ENCODE measurements at places on chromosomes 16 and 17.

DNA sequence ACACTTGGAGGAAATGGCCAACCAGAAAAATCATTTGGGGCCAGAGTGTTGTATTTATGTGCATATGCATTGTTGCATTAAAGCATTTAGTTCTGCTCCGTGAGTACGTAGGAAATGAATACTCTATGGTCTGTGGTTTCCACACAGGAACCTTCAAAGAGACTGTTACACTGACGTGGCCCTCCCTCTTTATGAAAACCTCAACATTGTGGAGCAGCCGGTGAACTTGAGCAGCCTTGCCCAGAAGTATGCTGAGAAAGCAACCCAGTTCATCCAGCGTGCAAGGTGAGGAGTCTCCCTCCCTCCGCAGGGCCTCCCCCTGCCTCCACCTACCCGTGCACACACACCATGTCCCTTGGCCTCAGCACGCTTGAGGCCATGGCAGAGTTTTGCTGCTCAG lies 65.2 kb downstream of the ARSG start:
- DNase-seq: no peak

DNA sequence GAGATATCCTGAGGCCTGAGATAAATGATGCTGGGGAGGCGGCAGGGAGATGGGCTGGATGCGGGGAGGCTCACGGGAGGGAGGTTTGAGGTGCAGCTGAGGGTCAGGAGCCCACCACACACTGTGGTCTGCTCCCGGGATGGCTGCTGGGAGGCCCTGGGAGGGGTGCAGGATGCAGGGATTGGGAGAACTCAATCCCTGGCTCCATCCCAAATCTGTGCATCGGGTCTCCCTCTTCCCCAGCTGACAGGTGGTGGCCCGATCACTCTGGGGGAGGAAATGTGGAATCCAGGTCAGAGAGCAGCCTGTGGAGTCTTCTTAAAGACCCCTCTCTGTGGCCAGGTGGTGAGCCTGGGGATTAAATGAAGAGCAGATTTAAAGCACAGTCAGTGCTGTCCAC lies 12.0 kb downstream of the PHB1 start:
- no peak for DNase-seq

DNA sequence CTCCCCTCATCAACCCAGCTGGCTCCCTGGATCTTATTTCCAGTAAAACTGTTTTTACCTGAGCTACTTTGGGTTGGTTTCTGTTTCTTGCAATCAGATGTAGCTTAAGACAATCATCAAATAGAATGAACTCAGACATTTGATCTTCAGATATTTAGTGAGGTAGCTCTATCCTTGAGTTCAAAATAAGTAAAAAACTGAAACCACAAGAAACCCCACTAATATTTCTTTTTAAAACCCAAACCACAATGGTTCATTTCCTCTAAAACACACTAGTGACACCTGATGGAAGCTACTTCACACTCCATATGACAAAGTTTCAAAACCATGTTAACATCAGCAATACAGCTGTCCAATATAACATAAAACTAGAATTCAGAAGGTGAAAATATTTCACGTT lies 37.8 kb downstream of the CACNG1 start:
- no peak for DNase-seq

- DNase-seq: no peak
Observed at GRCh38 chr17:8719291-8720246, 25.1 kb downstream of the CCDC42 start.

GRCh38 chr17:71440513-71440912 lies 680.3 kb upstream of the SOX9 start:
- no peak for DNase-seq

- no peak for DNase-seq
Observed at GRCh38 chr16:75483222-75483621, 12.0 kb downstream of the CHST6 start.

GRCh38 chr17:574061-574460 lies 140.6 kb downstream of the VPS53 start:
- DNase-seq: no peak

GRCh38 chr16:58515871-58516767 lies 802 bp downstream of the SETD6 start:
- no peak for DNase-seq

DNA sequence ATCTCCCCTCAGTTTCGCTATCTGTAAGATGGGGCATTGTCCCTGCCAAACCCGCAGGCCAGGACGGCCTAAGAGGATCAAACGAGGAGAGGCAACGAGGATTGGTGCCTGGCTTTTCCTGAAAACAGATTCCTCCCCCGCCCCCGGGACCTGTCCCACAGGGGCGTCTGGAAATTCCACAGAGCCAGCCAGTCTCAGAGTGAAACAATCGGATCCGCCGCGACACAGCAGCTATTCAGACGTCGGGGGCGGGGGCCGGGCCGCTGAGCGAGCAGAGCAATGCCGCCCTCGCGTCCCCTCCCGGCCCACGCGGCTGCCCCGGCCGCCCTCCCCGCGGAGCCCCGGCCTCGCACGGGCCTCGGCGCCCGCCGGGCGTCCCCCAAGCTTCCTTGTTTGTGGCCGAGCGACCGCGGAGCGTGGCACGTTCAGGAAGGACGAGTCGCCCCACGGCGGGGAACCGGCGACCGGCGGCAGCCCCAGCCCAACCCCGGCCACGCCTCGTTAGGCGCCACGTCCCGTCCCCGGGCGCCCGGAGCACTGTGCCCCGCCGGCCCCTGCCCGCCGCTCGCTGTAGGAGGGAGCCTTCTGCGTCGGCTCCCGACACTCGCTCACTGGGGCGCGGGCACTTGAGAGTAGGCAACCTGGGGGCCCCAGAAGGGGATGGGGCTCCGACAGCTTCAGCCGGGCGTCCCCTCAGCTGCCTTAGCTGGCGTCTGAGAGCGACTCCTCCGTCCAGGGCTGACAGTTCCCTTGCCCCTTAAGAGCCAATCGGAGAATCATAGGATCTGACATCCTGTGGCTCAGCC lies 29.6 kb upstream of the PHOSPHO1 start:
- no peak for DNase-seq

DNA sequence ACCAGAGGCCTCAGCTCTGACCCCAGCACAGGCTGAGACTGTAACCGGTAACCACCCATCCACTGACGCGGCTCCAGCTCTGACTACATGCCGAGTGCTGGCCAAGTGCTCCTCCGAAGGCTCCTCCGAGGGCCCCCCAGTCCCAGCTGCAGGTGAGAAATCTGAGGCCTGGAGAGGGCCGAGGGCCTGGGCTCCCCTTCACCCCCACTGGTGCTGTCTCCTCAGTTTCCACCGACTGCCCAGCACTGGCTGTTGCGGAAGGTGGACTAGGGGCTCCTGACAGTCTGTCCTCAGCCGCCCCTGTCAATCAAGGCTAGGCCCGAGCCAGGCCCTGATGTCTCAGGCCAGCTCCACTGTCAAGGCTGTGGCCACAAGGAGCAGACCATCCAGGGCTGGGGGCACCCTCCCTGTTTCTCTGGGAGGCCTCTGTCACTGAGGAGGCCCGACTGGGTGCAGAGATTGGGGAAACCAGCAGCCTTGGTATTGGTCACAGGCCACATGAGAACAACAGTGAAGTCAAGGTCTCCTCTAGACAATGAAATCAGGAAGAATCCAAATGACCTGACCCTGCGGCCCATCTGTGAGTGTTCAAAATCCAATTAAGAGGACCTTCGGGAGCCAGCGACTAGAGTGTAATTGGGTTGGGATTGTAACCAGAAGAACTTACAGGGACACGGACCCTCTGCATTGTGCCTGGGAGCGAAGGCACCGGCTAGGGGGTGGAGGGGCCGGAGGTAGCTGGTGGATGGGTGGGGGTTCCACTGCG lies 5.1 kb downstream of the TMEM235 start:
- no peak for DNase-seq

DNA sequence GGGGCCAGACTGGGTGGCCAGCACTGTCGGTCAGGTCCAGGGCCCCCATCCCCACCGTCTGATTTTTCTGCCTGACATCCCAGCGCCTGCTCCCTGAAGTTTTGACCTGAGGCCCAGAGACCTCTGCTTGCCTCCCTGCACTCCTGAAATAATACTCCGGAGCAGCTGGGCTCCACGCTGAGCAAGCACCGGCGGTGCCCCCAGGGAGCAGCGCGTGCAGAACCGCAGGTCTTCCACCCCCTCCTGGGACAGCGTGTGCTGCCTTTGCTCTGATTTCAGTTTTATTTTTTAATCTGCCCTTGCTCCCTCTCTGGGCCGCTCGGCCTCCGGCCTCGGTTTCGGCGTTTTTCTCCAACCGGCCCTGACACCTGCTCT lies 132.4 kb upstream of the GSE1 start:
- DNase-seq: no peak

- DNase-seq: no peak
Observed at GRCh38 chr17:10610884-10611283, 46.2 kb downstream of the MYH3 start.

DNA sequence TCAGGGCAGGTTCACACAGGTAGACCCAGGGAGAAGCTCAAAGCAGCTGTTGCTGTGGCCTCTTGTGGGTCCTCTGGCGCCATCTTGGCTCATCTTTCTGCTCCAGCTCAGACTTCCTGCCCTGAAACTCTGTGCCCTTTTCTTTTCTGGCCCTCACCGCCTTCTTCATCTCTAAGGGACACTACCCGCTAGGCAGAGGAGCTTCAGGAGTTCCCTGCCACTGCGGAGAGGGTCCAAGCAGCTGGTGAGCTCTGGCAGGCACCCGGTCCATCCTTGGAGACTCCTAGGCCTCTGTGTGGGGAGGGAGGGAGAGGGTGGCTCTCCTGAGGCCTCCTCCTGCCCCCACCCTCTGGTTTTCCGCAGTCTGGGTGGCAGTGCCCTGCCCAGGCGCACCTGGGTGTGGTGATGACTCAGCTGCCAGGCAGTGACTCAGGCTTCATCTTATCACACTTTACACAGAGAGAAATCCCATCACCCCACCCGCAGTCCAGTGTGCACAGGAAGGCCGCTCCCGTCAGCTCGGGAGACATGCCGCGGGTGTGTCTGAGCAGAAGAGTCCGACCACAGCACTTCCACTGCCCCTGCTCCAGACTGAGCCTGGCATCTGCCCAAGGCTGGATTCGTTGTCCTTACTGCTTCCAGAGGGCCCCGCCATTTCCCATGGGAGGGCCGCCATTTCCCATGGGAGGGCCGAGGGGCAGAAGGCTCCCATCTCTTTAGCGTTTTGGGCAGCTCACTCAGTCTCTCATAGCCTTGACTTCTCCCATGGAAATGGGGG lies 7.3 kb downstream of the NT5C start:
- no peak for DNase-seq

GRCh38 chr17:37774504-37774903 lies 29.6 kb upstream of the HNF1B start:
- DNase-seq: no peak

- no peak for DNase-seq
Observed at GRCh38 chr17:48901241-48901640, 7.0 kb upstream of the UBE2Z start.

GRCh38 chr17:73564843-73565242 lies 79.4 kb downstream of the SDK2 start:
- DNase-seq: no peak

- DNase-seq: no peak
Observed at GRCh38 chr17:57478478-57479250, 222.3 kb downstream of the MSI2 start.

Measured in NCI-H1930 (cell line).